ENCODE measurements at places on chromosomes 3 and 15.

- no peak for DNase-seq
These were observed 393.5 kb upstream of the ARRDC4 start for GRCh38 chr15:97566961-97567360.

DNA sequence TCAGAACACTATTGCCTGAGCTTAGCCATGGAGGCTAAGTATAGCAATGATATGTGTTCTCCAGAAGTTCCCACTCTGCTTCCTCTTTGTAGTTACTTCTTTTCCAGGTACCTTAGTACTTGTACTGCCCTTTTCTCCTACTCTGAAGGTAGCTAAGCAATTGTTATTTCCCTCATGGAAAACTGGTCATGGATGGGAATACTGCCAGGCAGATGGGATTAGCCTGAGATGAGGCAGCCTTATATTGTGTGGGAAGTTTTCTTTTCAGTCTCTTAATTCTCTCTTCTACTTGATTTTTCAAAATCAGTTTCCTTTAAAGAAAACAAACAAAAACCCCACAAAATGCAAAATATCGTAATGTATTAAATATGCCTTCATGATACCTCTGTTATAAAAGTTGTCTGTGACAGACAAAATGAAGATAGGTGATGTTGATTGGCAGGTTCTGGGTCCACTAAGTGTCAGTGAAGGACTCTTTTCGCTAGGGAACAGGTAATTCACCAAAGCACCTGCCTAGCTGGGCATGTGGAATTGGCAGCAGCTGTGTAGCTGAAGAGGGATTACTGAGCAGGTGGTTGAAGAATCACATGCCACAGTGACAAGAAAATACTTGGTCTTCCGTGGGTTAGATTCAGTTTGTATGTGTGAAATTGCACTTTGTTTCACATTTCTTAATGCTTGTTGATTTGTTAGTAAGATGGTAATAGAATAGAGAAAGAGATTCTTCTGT, 4.1 kb downstream of the ZNF609 start:
- no peak for DNase-seq

DNA sequence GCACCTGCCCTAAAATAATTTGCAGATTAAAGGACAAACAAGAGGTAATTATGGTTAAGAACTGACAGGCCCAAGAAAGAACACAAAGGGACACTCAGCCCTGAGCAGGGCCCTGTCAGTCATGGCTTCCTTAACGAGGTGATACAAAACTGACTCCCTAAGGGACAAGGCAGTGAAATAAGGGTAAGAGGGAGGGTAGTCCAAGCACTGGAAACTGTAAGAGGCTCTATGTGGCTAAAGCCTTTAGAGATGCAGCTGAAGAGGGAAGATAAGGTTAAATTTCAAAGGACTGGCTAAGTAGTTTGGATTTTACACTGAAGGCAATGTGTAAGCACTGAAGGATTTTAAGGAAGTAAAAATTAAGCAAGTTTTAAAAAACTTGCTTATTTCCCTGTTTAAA, 3.9 kb downstream of the ATR start:
- no peak for DNase-seq

DNA sequence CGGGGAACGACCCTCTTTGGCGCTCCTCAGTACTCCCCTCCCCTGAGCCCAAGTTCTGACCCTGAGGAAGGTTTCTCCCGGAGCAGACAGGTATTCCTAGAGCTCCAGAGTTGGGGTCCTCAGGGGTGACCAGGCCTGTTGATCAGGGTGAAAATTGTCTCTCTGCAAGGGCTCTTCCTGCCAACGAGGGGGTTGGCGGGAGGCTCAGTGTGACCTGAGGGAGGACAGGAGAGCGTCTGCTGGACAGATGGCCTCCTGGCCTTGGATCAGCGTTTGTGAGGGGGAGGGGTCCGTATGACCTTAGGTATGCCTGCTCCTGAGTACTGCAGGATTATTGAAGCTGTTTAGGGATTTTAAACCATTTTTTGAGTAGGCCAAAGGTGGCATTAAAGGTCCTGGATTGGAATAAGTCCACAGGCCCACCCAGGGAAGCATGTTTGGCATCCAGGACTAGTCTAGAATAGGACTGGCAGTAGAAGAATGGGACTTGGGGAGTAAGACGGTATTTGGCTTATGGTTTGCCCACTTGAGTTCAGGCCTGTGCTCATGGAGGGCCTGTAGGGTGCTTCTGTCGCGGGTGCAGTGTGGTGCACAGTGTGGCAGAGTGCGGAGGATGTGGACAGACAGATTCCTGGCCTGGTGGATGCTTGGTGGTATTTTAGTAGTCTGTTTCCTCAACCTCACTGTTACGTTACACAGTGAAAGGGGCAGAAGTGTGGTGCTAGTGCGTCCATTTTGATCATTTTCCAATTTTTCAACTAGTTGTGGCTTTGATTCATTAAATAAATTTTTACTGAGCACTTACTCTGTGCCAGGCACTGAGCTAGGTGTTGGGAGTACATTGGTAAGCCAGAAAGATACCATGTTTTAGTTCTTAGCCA, 959 bp downstream of the ZNF592 start:
- no peak for DNase-seq

GRCh38 chr3:108012304-108012703, 78.5 kb downstream of the CD47 start:
- DNase-seq = no peak

- no peak for DNase-seq
These were observed 727.7 kb upstream of the NECTIN3 start for GRCh38 chr3:110343945-110344344.

- DNase-seq = no peak
These were observed 659.3 kb downstream of the ROBO2 start for GRCh38 chr3:77699125-77699691.

- no peak for DNase-seq
These were observed 101.3 kb downstream of the THRB start for GRCh38 chr3:24393316-24393715.

- no peak for DNase-seq
These were observed 10.9 kb downstream of the ARIH2 start for GRCh38 chr3:48929358-48930035.

DNA sequence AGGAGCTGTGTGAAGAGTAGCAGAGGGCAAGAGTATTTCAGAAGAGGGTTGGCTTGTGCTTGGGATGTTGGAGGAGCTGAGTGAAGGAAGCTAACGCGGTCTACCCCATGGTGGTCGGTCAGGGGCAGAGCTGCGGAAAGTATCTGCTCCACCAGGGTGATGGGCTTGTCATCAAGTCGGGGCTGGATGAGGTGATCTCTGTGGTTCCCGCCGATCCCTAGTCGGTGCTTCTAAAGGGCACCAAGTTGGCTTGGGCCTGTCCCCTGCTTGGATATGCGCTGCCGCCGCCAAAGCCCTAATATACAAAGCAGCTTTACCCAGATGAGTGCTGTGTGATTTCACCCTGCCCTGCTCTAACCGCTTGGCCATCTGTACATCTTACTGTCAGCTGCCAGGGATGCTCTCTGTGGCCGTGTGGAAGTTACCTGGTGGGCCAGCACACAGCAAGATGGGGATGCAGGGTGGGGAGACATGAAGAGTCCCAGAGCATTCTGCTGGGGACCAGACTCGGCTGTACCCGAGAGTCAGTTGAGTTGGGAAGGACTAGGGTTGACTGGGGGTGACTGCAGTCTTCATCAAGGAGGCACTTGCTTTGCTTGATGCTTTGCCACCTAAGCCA, 226.1 kb upstream of the BHLHE40 start:
- DNase-seq = no peak

DNA sequence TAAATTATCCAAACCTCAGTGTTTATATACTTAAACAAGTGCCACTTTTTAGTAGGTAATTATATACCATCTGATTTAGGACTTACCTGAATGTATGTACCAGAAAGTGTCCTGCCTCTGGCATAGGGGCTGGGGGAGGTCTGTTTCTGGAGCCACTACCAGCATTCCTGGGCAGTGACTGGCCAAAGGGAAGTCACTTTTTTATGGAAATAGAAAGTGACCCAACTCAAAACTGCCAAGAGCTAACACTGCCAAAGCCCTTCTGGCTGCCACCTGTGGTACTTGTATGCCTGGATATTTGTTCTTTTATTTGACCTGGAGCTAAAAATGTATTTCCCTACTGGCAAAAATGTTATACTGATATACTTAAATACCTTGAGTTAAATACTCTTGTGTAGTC, 42.7 kb downstream of the ESYT3 start:
- DNase-seq = no peak

DNA sequence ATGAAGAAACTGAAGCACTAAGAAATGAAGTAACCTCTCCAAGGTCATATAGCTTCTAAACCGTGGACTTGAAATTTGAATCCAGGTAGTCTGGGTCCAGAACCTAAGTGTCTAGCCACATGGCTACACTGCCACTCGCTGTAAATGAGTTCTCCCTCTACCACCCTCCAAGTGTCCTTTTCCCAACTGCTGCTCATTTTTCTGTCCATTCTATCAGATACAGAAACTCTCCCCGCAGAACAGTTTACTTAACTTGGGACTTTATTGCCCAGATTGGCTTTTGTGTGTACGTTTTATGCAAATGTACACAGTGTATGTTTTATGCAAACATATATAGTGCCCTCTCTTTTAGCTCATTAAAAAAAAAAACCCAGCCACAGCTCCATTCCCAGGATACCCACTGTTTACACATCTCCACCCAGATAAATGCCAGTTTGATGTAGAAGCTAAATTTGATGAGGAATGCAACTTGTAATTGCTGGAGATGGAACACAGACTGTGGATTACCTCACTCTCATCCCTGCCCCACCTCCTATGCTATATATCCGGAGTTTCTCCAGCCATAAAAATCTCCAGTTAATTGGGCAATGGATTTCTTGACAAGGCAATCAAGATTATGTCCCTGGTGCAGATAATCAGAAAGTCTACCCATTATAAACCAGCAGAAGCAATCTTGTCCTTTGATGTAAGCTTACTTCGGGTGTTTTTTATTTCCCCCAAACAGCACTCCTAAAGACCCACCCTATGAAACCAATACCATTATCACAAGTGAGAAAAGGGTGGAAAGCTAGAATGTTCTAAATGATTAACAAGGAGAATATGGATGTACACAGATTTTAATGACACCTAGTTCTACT, 42.0 kb downstream of the THBS1 start:
- DNase-seq = no peak

DNA sequence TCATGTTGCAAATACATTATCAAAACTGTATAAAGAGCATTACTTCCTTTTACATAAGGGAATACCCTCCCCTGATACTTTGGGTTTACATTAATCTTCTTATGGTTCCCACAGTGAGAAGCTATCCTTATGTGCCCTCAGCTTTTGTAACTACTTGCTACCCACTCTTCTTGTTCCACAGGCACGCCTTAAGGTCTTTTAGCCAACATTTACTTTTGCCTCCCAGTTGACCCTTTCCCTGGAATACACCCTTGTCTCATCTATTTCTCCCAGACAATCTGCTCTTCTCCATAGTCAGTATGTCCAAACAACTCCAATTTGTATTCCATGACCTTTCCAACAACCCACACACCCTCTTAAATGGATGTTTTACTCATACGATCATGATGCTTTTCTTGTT, 116.8 kb upstream of the COL8A1 start:
- no peak for DNase-seq

DNA sequence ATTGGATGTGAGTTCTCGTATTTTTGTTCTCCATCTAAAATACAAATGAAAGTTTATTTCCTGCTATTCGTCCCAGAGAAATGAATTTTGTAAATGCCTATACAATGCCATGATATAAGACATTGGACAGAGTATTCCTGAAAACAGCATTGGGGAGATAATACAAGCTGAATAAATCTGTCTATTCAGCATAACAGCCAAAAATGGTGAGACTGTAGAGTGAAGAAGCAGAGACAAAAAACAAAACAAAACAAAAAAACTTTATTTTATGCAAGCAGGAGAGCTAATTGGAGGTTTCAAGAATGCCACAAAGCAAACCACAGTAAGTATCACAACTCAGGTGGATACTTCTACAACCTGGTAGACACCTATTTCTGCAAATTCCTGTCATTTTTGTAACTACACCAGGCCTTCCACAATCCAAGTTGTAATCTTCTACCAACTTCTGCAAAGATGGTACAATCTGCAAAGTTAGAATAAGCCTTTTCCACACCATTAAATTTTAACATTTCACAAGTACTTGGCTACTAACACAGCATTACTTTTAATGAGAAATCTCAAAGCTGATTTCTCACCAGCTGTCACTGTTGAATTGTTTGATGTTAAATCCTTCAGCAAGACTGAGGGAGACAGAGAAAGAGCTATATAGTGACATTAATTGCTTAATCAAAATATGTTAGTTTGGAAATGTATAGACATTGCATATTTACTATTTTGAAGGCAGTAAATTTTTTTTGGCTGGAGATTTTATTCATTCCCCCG, 163.1 kb downstream of the CLSTN2 start:
- no peak for DNase-seq

GRCh38 chr15:44094781-44095180, 100.3 kb downstream of the FRMD5 start:
- no peak for DNase-seq

DNA sequence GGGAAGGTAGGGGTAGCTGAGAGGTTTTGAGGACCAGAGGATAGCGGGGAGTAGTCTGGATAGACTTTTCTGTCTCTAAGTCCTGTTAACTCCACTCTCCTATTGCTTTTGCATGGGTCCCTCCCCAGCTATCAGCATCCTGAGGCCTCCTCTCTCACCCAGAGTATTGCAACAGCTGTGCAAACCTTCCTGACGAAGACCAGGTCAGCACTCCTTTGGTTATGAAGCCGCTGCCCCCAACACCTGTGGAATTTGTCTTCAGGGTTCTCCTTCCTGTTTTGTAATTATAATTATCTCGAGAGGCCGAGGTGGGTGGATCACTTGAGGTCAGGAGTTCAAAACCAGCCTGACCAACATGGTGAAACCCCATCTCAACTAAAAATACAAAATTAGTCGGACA, 24.8 kb downstream of the TYRO3 start:
- DNase-seq = no peak

GRCh38 chr3:152046280-152046679, 172.8 kb downstream of the SUCNR1 start:
- no peak for DNase-seq

GRCh38 chr3:162112719-162113118, 616.1 kb downstream of the OTOL1 start:
- DNase-seq = no peak

DNA sequence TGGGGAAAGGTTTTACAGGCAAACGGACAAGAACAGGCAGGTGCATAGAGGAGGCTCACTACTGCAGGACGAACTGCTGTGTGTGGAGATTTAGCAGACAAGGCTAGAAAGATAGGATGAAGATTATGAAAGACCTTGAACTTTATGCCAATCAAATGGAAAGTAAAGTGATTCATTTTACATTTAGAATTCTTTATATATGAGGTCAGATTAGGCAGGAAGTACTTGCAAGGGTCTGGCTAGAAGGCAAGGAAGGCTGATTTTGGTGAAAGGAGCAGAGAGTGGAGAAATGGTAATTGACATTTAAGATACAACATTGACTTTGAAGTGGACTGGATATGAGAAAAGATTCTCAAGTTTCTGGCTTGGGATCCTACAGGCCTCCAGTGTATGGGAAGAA, 33.6 kb downstream of the PLSCR4 start:
- no peak for DNase-seq

- DNase-seq = no peak
These were observed 231.2 kb upstream of the LRTM1 start for GRCh38 chr3:55159016-55159415.

DNA sequence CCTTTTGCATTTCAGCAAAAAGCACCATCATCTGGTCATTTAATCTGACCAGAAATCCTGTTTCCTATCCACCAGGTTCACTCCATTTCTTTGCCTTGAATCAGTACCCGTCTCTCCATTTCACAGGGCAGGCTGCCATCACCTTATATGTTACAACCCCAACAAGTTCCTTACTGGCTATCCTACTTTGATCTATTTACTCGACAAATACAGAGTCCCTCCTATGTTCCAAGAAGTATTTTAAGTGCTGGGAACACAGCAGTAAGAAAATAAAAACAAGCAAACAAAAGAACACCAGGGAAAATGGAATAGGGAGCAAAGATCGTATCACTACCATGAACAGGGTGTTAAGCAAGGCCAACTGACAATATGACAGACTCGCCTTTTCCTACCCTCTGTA, 295.2 kb upstream of the WNT5A start:
- DNase-seq = no peak

Data from NCI-H2107 (cell line).